ENCODE measurements at places on chromosomes 7 and 10.

GRCh38 chr7:33044986-33045385 is 17.6 kb downstream of the NT5C3A start:
- DNase-seq, result no peak

- no peak for DNase-seq
Measured at GRCh38 chr10:99540657-99541531, 8.2 kb downstream of the NKX2-3 start.

DNA sequence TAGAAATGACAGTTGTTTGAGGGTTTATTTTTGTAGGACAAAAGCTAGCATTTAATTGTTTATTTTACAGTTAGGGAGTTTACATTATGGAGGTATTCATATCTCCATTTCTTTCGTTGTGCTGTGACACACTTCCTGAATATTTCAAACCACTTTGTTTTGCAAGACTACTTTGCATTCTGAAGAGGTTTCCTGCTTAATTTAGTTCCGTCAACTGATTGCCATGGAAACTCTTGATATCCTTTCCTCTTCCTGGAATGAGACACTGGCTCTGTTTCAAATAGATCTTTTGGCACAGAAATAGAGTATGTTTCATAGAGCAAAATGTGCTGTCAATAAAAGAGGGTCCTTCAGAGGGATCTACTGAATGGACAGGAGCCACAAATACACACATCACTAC is 159.5 kb upstream of the AGR3 start:
- peak; percentile 3 for DNase-seq

- DNase-seq, result peak; percentile 58
Measured at GRCh38 chr7:30800785-30801252, 29.6 kb downstream of the MINDY4 start.

- DNase-seq, result peak; percentile 32
Measured at GRCh38 chr10:102643336-102644065, 778 bp upstream of the TRIM8 start.

DNA sequence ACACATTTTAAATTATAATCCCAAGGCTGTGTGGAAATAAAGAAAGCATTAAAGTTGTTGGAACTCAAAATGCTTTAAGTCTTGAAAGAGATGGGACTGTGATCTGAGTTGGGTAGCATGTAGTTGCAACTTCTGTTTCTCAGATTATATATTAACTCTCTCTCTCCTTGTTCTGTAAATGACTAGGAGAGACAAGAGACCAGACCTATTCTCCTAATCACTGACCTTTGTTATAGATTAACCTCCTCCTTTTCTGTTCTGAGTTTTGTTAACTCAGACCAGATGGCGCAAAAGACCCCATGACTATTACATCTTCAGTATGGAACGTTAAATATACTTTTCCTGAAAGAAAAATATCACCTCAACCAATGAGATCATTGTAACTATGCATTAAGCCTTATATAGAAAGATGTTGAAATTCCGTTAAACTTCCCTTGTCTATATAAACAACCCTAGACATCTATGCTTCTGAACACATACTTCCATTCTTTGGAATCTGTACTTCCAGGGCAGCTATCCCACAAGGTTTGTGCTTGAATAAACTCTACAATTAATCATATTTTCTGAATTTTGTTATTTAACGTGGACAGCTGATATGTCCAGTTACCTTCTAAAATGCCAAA is 143.5 kb upstream of the TRIM24 start:
- no peak for DNase-seq

GRCh38 chr7:44221231-44221791 is 20.5 kb downstream of the YKT6 start:
- no peak for DNase-seq

DNA sequence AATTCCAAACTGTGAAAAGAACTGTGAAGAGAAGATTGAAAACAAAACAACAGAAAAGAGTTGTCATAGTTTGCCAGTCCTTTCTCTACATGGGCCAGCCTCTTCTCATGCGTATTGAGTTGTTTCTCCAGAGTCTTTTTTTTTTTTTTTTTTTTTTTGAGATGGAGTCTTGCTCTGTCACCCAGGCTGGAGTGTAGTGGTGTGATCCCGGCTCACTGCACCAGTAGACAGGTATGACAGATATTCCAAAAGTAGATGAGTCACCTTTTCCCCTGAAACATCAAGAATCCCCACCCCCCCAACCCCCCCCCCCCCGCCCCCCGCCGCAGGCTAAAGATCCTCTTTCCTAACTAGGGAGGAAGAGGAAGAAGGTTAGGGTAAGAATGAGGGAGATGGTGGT is 15.6 kb upstream of the KMT2C start:
- no peak for DNase-seq

GRCh38 chr10:79088176-79088575 is 19.4 kb downstream of the ZMIZ1 start:
- DNase-seq, result no peak

DNA sequence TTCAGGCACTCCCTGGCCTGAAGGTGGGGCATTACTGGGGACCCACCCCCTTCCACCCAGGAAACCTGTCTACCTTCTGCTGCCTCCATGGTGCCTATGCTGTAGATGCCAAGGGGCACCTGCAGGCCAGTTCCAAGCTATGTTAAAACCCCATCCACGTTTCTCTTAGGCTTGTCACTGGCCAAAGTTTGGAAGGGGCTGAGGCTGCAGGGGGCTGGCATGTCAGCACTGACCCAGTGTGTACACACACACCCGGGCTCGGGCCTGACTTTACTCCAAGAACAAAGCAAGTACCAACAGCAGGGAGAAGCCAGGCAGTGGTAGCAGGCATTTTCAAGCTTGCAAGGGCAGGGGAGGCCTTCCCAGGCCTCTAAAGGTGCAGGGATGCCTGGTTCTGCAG is 53.8 kb upstream of the PCDH15 start:
- DNase-seq, result no peak

DNA sequence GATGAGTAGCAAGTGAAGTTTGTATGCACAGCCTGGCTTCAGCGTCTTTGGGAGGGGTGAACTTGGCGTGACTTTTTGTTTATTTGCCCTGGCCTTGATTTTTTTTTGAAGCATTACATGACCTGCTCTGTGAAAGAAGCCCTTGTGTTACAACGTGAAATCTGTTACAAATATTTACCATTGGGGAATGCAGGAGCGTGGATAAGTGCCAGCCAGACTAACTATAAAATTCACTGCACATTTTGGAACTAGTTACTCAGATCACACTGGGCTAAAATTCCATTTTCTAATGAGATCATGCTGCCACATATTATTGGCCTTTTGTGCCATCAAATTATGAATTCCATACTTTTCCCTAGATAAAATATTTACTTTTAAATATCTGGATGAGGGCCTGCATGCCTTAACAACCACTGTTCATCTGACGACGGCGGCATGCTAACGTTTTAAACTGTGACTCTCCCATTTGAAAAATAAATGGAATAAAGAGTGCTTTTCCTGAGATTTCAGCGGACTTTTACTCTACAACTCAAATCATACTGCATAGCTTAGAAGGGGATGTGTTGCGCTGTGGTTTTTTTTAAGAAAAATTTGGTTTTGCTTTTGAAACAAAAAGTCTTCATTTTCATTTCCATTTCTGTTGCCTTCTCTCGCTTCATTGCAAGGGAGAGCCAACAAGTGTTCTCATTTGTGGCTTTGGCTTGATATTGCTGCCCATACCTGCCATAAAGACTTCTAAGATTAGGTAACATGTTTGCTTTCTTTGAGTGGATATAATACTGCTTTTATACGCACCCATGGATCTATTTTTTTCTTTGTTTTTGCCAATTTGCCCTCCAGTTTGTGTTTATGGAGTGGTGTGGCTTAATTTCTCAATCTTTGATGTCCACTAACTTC is 352.2 kb downstream of the TFEC start:
- DNase-seq, result no peak

- DNase-seq, result no peak
Measured at GRCh38 chr7:151790830-151791620, 85.9 kb downstream of the PRKAG2 start.

- no peak for DNase-seq
Measured at GRCh38 chr10:4981722-4982471, 18.7 kb downstream of the AKR1C1 start.

DNA sequence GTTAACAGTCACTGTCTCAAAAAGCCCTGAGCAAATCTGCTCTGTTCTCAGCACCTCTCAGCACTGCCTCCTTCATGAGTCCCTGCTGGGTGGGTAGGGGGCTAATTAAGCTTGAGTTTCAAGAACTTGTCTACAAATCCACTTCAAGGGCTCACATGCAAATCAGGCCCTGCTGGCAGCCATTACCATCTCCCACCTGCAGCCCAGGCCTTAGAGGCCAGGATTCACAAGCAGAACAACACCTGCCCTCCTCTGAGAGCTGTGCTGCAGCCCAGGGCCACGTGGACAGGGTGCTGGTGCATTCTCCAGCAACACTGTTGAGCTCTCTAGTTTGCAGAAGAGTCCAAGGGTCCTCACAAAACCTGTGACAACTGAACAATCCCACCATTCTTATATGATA is 119.2 kb downstream of the DPP6 start:
- no peak for DNase-seq

- DNase-seq, result no peak
Measured at GRCh38 chr7:30253796-30254165, 30.6 kb upstream of the ZNRF2 start.

- DNase-seq, result no peak
Measured at GRCh38 chr10:124077208-124077993, 16.0 kb downstream of the CHST15 start.

GRCh38 chr7:19111474-19112273 is 5.8 kb downstream of the TWIST1 start:
- DNase-seq, result no peak

- no peak for DNase-seq
Measured at GRCh38 chr10:100655760-100656421, 89.5 kb upstream of the PAX2 start.

DNA sequence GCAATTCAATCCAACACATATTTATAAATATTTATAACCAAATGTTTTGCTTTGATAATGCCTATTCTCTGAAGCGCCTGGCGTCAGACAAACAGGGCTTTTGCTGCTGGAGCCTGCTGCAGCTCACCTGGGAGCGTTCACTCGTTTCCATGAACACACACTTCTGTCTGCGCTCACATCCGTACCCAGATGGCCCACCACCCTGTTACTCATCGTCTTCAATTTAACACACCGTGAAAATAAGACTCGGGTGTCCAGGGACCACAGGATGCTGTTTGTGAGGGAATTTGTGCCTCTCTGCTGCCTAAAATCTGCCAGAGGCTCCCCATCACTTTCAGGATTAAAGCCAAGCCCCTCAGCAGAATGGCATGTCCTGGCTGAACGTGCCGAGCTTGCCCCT is 74.1 kb downstream of the SLIT1 start:
- no peak for DNase-seq

DNA sequence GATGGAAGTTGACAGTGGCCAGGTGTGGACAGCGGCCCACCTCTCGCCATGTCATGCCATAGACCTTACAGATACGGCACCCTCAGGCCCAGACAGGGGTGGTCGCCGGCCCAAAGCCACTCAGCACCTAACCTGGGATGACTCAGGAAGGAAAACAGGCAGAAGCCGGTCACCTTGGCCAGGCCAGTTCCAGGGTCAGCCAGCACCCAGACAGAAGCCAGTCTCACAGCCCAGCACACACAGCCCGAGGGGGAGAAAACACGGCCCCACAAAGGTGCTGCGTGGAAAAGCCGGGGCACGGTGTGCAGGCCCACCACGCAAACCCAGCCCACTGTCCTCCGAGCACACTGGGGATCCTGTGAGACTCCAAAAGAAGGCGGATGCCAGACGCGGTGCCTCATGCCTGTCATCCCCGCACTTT is 95.2 kb upstream of the DNAAF5 start:
- DNase-seq, result no peak

- no peak for DNase-seq
Measured at GRCh38 chr10:79057481-79058275, 11.1 kb upstream of the ZMIZ1 start.

- peak; percentile 38 for DNase-seq
Measured at GRCh38 chr10:92574548-92575261, 812 bp upstream of the IDE start.
